ACHN (cell line): ENCODE measurements at places on chromosomes 5 and 9.

DNA sequence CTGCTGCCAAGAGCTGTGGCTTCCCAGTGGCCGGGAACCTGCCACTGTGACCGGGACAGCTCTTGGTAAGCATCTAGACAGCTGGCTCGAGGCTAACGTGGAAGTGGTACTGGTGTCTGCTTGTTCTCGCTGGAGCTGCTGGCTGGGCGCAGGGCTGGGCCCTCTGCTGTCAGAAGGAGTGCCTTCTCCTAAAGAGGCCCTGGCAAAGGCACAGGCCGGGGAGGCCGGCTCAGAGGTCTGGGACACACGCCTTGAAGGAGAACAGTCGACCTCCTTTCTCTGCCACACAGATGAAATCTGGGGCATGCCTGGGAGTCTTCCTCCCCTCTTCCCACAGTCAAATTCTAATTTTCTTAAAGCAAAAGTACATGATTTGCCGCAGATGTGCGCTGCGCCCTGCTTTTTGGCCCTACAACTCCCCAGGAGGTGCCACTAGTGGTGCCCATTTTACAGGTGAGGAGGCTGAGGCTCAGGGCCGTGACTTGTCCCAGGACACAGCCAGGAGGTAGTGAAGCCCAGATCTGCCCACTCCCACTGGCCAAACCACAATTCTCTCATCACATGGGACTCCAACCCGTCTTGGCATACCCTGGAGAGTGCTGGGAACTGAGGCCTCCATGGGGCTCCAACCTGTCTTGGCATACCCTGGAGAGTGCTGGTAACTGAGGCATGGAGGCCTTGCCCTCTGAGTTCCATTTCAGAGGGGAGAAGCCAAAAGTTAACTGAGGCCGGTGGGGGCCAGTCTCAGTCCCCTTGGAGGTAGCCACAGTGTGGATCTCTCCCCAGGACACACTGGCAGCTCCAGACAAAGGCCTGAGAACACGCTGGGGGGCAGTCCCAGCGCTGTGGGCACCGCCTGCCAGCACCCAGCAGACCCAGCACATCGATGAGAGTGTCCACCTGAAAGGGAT, 12.0 kb upstream of the RXRA start:
- DNase-seq: no peak

GRCh38 chr9:38662763-38663593, 42.6 kb upstream of the ANKRD18A start:
- no peak for DNase-seq

DNA sequence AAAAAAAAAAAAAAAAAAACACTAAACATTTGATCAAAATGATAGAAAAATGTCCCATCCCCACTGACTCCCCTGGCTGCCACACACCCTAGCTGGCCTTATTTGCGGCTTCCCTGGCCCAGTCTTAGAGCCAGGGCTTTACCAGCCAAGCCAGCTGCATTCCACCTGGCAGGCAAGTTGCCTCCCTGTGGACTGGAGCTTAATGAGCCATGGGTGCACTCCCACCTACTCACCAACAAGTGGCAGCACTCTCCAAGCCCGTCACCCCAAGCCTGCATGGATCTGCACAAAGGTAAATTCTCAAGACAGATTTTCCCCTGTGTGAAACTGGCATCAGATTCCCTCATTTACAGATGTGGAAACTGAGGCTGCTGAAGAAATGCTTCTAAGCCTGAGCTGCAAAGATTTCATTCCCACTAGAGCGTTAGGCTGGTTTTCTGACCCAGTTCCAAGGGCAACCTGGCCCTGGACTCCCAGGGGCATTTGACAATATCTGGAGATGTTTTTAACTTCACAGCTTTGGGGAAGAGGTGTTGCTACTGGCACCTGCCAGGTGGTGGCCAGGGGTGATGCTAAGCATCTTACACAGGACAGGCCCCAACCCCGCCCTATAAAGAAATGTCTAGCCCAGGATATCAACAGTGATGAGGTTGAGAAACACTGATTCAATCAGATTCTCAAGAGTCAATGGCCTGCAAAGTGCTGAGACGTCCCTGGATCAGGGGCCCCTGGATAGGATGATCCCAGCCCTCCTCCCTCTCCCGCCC, 21.9 kb upstream of the VDAC1 start:
- DNase-seq: peak; percentile 86

DNA sequence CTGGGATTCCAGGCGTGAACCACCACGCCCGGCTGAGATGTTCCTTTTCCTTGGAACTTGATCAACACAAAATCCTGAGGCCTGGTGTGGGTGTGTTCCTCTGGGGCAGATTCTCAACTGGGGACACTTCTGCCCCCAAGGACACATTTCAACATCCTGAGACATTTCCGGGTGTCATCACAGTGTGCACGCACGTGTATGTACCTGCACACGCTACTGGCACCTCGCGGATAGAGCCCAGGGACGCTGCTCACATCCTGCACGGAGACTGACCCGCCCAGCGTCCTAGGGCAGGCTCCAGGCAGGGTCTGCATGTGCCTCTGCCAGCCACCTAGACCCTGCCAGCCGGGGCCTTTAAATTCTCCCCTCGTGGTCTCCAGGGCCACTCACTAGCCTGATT, 8.0 kb downstream of the SAPCD2 start:
- DNase-seq: no peak

DNA sequence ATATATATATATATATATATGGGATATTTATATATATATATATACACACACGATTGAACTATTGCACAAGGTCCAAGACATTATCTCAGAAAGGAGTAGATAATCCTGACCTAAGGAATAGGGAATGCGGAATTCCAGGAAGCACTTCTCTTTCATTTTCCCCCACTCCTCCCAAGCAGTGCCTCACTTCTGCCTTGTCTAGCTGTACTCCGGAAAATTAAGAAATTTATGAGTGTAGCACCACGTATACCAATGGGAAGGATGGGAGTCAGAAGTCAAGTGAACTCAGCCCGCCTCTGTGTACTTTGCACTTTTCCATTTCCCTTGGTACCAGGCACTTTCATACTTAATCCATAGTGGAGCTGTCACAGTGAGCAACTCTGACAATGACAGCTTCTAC, 10.9 kb downstream of the SLC36A1 start:
- DNase-seq: no peak

DNA sequence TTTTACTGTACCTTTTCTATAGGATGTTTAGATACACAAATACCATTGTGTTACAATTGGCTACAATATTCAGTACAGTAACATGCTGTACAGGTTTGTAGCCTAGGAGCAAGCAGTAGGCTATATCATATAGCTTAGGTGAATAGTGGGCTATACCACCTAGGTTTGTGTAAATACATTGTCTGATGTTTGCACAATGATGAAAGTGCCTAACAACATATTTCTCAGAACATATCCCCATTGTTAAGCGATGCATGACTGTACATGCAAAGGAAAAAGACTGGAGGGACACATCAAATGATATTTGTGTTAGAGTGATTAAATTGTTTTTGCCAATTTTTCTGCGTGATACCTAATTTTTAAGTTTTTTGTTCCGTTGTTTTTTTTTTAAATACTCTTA, 5.3 kb downstream of the CHMP5 start:
- no peak for DNase-seq

GRCh38 chr9:106449336-106449927, 413.5 kb upstream of the ZNF462 start:
- DNase-seq: no peak

DNA sequence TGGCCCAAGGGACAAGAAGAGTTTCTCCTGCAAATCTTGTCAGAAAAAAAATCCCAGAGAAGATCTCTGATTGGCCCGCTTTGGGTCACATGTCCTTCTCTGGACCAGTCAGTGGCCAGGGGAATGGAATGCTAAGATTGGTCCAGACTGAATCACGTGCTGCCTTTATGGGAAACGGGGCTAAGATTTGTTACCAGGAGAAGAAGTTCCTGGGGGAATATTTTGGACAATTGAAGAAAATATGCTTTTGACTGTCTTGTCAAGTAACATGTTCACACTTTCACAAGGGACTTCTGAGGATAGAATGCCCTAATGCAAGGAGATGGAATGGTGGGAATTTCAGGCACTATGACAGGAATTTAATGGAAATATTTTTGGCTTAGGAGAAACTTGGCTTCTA, 74.1 kb upstream of the SH3PXD2B start:
- DNase-seq: no peak

GRCh38 chr5:130286971-130287370, 382.7 kb downstream of the CHSY3 start:
- DNase-seq: no peak

- no peak for DNase-seq
These were observed 29.6 kb downstream of the ERAP2 start for GRCh38 chr5:96905864-96906263.

- no peak for DNase-seq
These were observed 10.2 kb upstream of the CEP72 start for GRCh38 chr5:601771-602465.

- DNase-seq: peak; percentile 26
These were observed 176.1 kb downstream of the PCSK1 start for GRCh38 chr5:96256795-96257470.

GRCh38 chr9:99594056-99594780, 227.5 kb upstream of the NR4A3 start:
- DNase-seq: no peak

DNA sequence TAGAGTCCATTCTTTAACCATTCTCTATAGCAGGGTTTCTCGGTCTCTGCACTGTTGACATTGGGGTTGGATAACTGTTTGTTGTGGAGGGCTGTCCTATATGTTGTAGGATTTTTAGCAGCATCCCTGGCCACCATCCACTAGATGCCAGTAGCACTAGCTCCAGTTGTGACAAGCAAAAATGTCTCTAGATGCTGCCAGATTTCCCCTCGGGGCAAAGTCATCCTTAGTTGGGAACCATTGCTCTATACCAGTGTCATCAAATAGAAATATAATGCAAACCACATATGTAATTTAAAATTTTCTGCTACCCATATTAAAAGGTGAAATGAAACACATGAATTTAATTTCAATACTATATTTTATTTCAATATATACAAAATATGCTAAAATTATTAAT, 2.9 kb downstream of the TTC23L start:
- no peak for DNase-seq

GRCh38 chr5:38642189-38642911, 85.9 kb upstream of the LIFR start:
- DNase-seq: no peak

DNA sequence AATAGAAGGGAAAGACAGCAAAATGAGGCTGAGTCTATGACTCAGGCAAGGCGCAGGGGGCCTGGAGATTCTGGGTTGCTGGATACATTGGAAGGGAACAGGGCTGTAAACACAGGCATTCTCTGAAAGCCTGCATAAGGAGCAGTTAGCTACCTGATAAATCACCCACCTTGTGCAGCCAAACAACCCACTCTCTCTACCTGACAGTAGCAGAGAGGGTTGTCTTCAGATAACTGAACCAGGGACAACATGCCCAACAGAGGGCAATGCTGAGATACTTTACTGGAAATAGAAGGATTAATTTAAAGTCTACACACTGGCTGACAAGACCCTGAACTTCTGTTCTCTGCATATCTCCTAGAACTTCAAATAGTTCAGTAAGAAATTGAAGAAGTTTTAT, 161.6 kb downstream of the KCTD16 start:
- DNase-seq: no peak

- no peak for DNase-seq
These were observed 72.6 kb upstream of the DMAC1 start for GRCh38 chr9:7871977-7872730.

DNA sequence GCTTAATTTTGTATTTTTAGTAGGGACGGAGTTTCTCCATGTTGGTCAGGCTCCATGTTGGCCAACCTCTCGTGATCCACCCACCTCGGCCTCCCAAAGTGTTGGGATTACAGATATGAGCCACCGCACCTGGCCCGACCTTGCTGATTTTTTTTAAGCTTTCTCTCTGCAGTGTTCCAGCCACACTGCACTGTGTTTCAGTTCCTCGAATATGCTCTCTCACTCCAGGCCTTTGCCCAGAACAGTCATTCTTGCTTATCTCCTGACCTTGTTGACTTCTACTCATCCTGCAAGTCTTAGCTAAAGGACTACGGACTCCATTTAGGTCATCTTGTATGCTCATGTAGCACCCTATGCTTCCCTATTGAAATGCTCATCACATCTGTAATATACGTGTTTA, 3.3 kb downstream of the SNAPC3 start:
- no peak for DNase-seq
